Cortex of kidney (tissue), 1 donor: ENCODE measurements at places on chromosomes 1 and 21.

GRCh38 chr21:33078907-33079582 is 9.1 kb downstream of the OLIG1 start:
- no peak for DNase-seq

DNA sequence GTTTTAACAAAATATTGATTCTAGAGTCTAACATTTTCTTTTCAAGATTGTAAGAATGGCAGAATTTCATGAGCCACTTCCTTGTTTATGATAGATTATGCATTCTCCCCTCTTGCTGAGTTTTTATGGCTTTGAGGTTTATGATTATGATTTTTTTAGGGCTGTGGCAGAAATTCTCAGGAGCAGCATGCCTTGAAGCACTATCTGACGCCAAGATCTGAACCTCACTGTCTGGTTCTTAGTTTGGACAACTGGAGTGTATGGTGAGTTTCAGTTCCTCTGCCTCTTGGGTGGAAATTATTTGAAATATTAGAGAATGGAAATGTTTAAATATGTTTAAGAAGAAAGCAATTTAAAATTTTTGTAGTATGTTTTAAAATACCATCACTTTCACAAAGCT is 10.2 kb downstream of the USP16 start:
- DNase-seq = no peak

DNA sequence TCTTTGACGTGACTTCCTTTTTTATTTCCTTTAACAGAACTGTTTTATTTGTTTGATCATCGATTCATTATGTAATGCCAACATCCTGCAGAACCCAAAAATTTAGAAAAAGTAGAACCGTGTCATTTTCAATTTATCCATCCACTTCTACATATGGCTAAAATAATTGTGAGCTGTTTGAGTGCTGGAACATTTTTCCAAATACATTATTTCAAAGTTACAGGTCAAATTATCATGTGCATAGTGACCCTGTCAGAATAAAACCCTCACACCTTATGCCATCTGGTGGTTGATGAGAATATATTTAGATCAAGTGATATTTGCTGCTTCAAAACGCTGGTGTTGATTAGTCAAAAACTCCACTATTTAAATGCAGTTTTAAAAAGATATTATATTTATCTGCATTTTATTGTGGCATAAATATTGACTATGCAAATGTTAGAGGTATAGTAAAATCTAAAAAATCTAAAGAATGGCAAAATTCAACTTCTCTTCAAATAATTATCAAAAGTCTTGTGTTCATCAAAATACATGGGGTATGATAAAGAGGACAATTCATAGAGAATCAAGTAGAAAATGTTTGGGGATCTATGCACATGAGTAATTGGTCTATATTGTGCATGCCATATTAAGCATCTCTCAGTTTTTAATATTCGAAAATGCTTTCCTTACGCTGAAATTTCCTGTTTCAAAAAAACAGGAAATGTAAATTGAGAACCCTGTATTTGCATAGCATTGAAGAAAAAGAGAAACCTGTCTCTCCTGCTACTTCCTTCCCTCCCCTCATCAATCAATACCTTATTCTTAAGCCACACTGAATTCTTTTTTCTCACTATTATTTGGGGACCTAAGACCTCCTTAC is 39.7 kb downstream of the UBE2U start:
- DNase-seq = no peak

DNA sequence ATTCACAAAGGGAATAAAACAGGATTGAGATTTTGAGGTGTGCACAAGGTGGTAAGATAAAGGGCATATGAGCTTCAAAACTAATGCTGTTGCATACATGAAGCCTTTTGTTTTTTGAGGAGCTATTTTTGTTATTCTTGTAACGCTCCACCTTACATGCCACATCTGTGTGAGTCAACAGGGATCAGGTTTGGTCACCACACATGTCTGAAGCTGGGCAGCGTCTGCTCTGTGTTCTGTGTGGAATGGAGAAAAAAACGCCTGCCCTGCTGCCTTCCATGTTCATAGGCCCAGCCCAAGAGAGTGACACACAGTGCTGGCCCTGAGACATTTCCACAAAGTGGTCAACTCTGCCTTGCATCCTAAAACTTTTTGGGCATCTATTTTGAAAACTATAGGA is 67.7 kb downstream of the MPZL1 start:
- no peak for DNase-seq

DNA sequence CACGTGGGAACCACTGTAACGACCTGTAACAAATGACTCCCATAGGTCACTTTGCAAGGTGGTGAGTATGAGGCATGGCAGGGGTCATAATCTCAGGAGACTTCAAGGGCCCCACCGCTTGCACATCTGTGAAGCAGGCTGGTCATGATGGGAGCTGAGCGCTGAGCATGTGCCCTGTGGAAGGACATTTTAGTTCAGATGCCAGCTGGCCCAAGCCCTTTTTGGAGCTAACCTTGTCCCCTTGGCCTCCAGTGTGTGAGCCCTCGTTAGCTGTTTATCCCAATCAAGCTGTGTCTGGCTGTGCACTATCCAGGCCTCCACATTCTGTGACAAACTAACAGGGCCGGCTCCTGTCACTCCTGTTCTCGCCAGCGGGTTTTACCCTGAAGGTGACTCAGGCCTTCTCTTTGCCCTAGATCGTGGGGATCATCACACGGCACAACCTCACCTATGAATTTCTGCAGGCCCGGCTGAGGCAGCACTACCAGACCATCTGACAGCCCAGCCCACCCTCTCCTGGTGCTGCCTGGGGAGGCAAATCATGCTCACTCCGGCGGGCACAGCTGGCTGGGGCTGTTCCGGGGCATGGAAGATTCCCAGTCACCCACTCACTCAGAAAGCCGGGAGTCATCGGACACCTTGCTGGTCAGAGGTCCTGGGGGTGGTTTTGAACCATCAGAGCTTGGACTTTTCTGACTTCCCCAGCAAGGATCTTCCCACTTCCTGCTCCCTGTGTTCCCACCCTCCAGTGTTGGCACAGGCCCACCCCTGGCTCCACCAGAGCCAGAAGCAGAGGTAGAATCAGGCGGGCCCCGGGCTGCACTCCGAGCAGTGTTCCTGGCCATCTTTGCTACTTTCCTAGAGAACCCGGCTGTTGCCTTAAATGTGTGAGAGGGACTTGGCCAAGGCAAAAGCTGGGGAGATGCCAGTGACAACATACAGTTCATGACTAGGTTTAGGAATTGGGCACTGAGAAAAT is 7.6 kb downstream of the NPPA start:
- DNase-seq = no peak

DNA sequence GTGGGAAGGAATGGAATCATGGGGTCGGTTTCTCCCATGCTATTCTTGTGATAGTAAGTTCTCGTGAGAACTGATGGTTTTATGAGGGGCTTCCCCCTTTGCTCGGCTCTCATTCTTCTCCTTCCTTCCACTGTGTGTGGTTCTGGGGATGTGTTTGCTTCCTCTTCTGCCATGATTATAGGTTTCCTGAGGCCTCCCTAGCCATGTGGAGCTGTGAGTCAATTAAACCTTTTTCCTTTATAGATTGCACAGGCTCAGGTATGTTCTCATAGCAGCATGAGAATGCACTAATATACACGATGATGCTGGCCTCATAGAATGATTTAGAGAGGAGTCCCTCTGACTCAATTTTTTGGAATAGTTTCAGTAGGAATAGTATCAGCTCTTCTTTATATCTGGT is 195.4 kb upstream of the IVNS1ABP start:
- no peak for DNase-seq

DNA sequence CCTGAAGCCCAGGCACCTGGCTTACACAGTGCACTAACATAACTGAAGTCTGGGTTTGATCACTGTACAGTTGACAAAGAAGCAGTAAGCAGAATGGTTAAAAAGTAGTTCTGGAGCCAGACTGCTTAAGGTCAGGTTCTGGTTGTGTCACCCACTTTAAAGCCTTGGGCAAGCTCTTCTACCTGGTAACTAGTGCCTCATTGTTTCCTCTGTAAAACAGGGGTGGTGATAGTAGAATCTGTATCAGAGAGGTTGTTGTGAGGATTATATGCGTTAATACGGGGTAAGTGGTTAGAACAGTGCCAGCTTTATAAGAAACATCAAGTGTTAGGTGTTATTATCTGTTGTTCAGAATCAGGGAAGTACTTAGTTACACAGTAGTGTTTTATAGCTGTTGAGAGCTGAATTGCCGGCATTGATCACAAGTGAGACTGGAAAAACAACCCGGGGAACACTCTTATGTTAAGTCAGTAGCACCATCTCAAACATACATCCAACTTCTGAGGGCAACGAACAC is 3.7 kb downstream of the BACH1 start:
- DNase-seq = no peak

DNA sequence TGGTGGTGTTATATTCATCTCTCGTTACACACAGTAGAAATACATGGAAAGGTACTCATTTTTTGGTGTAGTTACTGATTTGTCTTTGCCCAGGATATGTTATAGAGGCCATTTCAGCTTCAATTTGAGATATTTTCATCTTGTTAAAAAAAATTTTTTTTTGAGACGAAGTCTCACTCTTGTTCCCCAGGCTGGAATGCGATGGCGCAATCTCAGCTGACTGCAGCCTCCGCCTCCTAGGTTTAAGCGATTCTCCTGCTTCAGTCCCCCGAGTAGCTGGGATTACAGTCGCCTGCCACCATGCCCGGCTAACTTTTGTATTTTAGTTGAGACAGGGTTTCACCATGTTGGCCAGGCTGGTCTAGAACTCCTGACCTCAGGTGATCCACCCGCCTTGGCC is 19.0 kb downstream of the MORC3 start:
- no peak for DNase-seq

- DNase-seq = no peak
Observed at GRCh38 chr1:173268786-173269277, 61.7 kb upstream of the TNFSF4 start.

DNA sequence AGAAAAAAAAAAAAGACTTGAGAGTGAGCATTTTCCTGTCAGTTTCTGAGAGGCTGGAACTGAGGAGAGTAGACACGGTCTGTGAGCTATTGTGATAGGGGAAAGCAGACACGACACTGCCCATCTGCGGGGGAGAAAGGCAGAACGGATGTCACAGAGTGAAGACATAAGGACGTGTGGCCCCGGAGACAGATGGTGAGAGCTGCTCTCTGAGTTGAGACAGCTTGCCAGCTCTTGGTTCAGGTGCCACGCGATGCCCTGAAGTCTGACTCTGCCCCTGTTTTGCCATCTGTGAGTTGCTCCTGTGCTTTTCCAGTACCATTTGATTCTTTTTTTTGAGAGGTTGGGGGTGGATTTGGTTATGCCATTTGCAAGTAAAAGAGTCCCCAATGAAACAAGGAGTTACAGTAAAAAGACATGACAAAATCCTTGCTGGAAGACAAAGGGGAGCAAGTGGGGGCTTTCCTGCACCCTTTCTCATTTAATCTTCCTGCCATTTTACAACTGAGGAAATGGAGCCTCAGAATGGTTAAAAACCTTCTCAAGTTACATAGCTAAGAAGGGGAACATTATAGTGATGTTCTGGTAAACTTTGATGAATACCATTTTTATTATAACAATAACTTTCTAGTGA is 128.9 kb upstream of the DNAH14 start:
- no peak for DNase-seq

DNA sequence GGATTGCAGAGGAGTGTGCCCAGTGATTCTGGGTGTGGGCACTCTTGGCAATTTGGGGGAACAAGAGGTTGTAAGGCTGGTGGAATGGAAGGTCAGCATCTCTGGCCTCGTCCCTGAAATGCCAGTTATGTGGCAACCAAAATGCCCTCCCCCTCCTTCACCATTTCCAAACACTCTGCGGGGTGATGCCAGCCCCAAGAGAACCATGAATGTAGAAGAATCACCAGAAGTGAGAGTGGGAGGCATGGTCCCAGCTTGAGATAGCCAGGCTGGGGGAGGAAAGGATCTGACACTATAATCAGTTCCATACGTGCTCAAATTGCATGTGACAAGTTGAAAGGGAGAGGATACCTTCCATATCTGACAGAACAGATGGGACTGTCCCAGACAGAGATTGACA is 88.7 kb upstream of the EDN2 start:
- DNase-seq = no peak

- no peak for DNase-seq
Observed at GRCh38 chr1:45345014-45345413, 4.8 kb upstream of the MUTYH start.

DNA sequence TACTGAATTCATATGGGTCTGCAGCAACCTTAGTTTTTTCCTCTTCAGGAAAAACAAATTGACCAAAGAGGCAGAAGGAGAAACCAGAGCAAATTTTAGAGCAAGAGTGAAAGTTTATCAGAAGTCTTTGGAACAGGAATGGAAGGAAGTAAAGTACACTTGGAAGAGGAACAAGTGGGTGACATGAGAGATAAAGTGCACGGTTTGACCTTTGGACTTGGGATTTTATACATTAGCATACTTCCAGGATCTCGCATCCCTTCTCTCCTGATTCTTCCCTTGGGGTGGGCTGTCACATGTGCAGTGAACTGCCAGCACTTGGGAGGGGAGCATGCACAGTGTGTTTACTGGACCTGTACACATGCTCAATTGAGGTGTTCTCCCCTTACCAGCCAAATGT is 754.8 kb upstream of the ADAMTS5 start:
- no peak for DNase-seq

GRCh38 chr1:49036700-49037099 is 260.0 kb upstream of the BEND5 start:
- no peak for DNase-seq

GRCh38 chr1:193553564-193553963 is 367.2 kb upstream of the B3GALT2 start:
- no peak for DNase-seq

DNA sequence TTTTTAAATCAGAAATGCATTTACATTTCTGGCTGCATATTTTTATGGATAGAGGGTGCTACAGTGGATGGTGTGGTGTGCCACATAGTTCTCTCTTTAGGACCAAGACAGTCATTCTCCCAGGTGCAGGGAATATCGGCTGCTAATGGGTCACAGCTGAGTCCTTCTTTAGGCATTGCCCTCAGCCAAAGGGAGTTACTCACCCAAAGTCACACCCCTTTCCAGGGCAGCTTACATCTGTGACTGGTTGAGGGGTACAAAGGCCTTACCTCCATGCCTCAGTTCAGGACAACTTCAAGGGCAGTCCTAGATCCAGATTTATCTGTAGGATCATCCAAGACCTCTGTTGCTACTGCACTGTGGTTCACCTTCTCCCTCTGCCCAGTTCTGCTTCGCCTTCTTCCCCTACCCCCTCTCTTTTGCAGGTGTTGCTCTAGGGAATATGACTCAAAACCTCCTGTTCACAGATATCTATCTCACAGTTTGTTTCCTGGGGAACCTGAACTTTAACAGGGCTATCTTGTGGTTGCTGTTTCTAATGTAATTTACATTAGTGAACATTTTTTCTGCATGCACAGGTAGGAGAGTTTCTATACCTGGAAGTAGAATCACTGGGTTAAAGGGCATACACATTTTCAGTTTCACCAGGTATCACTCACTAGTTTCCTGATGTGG is 413.9 kb downstream of the RPS6KC1 start:
- no peak for DNase-seq

GRCh38 chr1:10178597-10179405 is 31.6 kb upstream of the KIF1B start:
- DNase-seq = no peak
